Activated naive CD8-positive, alpha-beta T cell treated with anti-CD3 and anti-CD28 coated beads, Interleukin-2, amount 50 U/mL, for 24 hours (primary cell): ENCODE measurements at places on chromosomes 1 and 21.

DNA sequence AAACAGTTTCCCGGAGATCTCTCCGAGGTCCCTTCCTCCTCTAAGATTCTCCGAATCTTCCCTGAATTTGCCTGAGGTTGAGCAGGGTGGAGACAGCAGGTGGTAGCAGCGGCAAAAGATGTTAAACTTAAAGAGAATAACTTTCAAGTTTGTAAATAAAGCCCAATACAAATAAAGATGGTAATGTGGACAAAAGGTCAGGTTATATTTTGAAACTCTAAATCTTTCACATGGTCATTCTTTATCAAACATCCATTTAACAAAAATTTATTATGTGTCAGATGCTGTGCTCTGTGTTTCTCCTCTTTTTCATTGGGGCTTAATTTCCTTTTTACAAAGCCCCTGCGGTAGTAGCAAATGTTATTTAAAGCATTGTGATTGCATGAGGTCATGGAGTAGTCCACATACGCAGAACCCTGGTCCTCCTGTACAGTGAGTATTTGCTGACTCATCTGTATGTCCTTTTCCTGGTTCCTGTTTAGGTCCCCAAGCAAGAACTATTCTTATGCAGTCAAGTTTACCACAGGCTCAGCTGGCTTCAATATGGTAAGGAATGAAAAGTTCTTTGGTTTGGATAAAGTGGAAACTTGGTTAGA is 119.2 kb downstream of the ITSN1 start:
- no peak for DNase-seq

DNA sequence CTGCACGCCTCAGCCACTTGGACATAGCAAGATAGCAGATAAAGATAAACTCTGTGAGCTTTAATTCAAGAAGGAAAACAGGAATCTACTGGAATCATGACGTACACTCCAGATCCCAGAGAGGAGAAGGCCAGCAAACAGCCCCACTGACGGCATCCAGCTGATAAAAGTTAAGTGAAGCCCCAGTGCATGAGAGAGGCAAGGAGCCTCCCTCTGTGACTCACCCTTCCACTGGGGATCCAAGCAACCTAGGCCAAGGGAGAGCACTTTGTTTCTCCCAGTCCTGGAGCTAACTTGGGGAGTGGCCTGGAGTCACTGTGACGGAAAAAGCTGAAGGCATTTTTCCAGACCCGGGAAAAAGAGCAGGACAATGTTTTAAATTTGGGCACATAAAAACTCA is 270.0 kb downstream of the AKT3 start:
- DNase-seq, result no peak

GRCh38 chr1:39500862-39501389 is 9.5 kb downstream of the BMP8A start:
- no peak for DNase-seq

DNA sequence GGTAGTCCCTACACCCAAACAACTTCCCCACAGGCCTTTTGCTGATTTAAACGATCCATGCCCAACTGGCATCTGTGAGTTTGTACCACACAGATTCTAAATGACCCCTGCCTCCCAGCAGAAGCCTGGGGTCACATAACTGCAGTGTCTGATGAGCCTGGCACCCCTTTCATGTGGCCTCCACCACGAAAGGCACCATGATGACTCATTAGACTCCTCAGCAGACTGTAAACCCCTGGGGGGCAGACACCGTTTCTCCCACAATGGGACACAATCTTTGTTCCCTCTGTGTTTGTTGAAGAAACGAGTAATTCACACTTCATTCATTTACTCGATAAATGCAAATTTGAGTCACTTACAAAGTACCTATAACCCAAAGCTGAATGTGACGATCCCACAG is 81.6 kb downstream of the CCDC185 start:
- DNase-seq, result no peak

DNA sequence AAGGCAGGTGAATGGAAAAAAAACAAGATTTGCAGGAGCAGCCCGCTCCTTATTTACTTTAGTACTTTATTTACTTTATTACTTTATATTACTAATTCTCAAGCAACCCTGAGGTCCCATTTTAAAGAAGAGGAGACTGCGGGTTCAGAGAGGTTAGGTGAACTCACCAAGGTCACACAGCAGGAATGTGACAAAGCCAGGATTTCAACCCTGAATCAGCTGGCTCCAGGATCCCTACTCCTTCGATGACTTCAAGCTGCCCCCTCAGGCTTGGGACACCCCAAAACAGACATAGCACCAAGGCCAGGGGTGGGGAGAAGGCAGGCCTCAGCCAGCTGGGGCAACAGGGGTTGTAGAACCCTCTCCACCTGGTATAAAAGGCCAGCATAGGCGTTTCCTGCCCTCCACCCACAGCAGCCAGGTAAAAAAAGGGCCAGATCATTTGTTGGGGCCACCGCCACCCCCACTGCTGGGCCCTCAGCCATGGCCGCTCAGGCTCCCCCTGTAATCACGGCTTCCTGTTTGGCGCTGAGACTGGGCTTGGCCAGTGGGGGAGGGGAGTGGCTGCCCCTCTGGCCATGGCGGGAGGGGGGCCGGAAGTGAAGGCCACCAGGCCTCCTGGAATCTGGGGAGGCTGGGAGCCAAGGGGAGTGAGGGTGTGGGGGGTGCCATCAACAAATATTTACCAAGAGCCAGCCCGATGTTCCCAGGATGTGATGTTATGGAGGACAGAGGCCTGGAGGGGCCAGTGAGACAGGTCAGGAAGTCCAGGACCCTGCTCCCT is 6.6 kb downstream of the SDC3 start:
- no peak for DNase-seq
